NCI-H2171 (cell line): ENCODE measurements at places on chromosomes 2 and 18.

DNA sequence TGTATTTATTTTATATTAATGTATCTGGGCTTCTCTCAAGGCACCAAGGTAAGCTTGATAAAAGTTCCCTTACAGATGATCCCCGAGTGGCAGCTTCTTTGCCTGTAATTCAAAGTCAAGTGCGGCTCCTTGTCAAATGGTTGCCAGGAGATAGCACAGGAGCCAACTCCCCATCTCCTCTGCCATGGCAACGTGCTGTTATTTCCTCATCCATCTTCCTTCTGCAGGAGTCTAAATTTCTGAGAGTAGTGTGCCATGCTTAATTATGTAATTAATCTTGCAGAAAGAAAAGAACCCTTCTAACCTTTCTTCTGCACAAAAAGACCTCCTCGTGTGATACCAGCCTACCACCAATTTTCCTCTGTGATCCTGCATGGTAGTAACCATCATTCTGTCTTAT lies 46.2 kb upstream of the ACMSD start:
- DNase-seq = no peak

DNA sequence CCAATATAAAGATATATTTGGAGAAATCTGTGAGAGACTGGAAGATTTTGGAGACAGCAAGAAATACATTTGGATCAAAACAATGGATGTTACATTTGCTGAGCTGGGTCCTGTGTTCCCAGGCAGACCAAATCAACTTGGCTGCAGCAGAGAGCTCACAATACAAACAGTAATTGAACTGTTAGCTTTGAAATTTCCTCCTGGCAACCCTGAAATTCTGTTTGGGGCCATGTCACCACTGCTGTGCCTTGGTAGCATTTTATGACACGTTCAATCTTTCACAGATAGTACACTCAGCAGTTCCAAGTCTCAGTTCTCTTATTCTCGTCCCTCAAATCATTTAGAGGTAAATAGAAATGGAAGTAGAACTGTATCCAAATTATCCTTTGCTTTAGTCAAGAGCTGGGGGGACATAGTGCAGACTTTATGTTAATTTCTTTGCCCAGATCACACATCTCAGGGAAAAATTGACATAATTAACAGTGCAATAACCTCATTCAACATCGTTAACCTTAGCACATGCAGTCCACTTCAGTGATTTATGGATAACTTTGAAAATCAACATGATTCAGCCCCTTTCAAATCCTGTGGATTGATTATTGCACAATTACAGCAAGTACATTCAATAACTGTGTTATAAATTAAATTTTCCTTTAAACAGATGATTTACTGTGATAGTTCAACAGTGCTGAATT lies 277.4 kb upstream of the MC4R start:
- DNase-seq = no peak

GRCh38 chr2:148888986-148889385 lies 14.0 kb downstream of the KIF5C start:
- no peak for DNase-seq

DNA sequence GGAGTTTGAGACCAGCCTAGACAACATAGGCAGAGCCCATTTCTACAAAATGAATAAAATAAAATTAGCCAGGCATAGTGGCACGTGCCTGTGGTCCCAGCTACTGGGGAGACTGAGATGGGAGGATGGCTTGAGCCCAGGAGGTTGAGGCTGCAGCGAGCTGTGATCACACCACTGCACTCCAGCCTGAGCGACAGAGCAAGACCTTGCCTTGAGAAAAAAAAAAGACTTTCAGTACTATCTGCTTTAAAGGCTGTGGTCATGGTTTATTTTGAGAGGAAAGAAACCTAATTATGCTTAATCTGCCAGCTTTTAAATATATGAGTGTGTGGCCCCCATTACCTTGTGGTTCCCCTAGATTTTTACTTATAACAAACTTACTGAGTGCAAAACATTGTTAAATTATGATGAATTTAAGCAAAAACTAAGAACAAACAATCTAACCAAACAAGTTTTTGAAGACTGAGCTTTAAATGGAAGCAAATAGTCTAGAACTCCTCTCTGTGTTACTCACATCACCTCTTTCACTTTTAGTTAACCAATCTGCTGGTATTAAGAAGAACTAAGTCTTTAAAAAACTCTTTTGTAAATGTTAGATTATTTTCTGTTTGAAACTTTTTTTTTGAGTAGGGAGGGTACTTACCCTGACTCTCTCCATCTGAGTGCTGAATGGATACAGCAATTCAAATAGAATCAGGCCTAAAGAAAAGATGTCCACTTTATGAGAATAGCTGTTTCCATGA lies 65.4 kb downstream of the EIF2AK3 start:
- no peak for DNase-seq

DNA sequence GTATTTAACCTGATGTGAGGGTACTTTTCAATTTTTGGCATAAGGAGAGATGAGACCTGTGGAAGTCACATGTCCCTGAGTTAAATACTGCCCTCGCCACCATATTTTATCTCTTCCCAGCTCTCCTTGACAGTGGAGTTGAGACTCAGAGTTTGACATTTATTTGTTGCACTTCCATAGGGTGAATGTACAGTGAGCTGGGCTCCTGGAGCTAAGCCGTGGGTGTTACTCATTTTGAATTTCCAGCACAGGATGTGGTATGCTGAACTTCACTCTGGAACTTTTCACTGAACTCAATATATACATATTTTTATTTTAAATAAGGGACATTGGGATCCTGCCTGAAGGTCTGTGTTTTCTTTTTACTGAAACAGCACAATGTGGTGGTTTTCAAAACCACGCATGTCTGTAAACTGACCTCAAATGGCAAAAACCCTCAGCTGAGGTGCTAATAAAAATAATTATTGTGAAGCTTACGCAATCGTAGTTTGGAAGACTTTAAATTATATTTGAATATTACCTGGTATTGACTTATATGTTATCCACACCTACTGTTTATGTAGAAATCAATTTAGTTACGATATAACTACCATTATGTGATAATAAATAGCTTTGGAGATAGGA lies 12.1 kb downstream of the RNF144A start:
- no peak for DNase-seq

GRCh38 chr18:52499016-52499415 lies 159.0 kb downstream of the DCC start:
- no peak for DNase-seq

DNA sequence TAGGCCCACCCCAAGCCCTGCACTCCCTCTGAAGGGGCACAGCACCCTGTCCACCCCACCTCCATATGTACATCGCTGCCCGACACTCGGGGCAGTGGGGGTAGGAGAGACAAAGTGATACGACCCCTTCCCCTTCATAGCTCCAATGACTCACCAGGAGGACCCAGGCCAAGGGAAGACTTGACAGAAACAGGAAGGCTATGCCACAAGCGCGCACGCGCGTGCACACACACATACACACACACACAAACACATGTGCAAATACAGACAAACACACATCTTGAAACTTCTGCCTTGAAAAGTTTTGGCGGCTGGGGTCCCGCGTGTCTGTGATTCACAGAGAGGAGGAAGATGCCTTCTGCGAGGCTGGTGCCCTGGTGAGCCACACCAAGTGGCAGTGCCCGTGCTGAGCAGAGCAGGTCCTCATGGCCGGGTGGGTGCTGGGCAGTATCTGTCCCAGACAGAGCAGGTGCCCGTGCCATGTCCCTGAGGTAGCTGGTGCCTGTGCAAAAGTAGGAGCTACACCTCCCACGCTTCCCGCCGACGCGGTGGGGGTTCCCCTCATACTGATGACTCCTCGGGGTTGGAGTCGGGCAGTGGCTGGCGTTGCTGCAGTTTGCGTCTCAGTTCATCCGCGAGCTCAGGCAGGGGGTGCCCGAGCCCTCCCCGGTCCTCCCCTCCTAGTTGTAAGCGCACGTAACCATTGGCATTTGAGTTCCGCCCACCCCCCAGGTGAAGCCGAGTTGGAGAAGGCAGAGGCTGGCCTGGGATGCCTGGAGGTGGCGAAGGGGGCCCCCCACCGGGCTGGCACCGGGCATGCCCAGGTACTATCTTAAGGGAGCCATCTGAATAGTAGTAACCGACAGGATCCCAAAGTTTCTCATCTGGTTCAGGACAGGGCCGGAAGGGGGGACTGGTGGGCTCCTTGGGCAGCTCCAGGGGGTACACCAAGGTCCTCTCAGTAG lies 2.5 kb upstream of the ANKRD39 start:
- no peak for DNase-seq

GRCh38 chr2:215680605-215681598 lies 245.0 kb upstream of the FN1 start:
- DNase-seq = no peak

DNA sequence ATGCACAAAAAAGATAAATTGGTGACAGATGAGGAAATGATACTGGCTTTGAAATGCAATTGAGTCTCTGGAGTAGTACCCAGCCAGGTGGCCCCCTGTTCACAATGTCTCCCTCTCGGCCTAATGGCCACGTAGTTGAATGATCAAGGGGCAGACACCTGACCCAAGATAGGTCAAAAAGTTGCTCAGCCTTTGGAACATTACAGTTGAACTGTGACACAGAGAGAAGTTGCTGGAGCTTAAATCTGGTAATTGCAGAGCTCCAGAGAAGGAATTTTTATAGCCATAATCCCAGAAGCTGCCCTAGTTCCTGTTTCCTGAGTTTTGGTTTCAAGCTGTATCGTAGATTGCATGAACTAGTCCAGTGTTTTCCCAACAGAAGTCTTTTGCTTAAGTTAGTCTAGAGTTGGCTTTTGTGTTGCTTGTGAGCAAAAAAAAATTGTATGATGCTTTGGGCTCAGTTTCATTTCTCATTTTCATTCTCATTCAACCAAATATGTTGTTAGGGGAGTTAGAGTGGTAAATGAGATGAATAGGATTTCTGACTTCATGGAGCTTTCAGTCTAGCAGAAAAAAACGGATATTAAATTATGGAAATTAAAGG lies 117.9 kb downstream of the CSRNP3 start:
- no peak for DNase-seq

DNA sequence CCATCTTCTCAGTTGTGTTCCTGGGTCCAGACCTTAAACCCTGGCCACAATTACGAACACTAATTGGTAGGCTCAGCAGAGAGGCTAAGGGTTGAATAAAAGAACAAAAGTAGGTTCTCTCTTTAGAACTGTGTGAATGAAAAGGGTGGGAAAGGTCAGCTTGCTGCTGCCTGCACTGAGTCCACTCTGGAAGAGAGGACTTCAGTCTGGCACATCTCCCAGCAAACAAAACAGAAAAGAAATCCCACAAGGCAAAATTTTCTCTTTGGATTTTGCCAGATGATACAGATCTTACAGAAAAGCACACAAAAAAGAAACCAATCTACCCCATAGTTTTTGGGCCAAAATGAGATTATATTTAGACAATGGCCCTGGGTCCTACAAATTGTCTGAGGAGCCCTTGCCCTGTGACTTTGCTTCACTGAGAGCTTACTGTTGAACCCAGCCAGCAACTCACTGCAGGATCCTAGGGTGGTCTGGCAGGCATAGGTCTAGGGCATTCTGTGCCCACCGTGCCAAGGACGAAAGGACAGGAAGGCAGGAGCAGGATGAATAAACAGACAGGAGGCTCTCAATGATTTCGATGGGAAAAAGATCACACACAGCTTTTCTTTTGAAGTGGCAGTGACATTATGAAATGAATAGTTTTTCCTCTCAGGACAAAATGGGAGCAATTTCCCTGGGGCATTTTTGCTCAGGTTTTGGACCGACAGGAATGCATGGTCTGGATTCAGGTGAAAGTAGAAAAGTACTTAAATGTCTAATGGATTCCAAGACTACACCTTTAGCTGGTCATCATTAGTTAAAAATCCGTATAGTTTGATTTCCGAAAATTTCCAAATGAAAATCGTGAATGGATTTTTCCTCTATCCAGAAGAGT lies 68.4 kb upstream of the STAM2 start:
- DNase-seq = no peak

- DNase-seq = no peak
These were observed 35.2 kb downstream of the UNC50 start for GRCh38 chr2:98643496-98644100.

- DNase-seq = no peak
These were observed 88.0 kb upstream of the ZCCHC2 start for GRCh38 chr18:62434798-62435197.

GRCh38 chr2:121018136-121019061 lies 266.6 kb downstream of the TFCP2L1 start:
- DNase-seq = no peak

GRCh38 chr2:109348671-109349502 lies 219.9 kb downstream of the SH3RF3 start:
- no peak for DNase-seq

DNA sequence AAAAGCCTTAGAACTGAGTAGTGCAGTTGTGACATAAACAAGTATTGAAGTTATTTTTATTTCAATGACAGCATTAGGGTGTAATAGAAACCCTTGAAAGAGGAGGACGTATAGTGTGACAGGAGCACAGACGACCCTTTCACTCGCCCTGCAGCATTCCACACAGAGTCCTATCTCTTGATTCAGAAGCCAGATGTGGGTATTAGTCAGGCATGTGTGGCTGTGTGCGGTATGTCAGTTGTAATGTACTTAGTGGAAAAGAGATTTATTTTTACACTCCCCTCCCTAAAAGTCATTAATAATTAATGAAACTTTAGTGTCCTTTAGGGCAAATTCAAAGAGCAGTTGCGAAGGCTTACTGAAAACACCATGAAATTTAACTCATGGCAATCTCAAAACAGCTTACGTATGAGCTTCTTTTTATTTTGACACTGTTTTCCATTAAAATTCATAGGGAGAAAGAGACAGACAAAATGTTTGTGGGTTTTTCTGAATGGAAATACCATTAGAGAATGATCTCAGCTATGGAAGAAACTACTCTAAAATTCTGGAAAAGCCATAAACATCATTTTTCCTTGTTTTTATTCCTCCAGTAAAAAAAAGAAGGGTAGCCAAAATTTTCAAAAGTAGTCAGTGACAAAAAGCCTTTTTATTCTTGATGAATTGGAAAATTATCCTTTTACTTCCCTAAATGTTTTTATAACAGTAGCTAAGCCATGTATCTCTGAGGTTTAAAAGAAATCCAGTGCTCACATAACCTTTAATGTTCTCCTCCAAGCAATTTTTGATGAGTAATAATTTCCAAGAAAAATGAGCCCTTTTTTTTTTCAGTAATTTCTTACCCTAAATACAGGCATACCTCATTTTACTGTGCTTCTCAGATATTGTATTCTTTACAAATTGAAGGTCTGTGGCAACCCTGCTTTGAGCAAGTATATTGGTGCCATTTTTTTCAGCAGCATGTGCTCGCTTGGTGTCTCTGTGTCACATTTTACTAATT lies 84.0 kb upstream of the DSEL start:
- DNase-seq = no peak

DNA sequence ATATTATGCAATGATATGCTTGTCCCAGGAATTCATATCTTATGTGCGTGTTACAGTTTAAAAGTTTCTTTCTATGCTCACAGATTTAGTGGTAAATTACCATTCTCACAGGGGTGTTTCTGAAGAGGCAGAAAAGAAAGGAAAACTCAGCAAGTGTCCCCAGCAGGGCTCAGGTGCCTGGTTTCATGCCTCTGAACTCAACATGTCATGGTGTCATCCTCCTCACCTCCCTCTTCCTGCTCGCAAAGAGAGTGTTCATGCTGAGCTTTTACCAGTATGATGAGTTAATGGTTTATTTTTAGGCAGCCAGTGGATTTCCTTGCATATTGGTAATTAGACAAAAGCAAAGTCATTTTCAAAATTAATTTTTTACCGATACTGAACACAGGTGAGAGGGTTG lies 492.9 kb upstream of the ZEB2 start:
- DNase-seq = no peak
